Omental fat pad (tissue), 4 donors: ENCODE measurements at places on chromosomes 5 and 9.

GRCh38 chr9:109861918-109862317, 81.9 kb downstream of the PALM2AKAP2 start:
- no peak for DNase-seq

GRCh38 chr9:125341566-125341965, 79.9 kb downstream of the GAPVD1 start:
- DNase-seq, result no peak

DNA sequence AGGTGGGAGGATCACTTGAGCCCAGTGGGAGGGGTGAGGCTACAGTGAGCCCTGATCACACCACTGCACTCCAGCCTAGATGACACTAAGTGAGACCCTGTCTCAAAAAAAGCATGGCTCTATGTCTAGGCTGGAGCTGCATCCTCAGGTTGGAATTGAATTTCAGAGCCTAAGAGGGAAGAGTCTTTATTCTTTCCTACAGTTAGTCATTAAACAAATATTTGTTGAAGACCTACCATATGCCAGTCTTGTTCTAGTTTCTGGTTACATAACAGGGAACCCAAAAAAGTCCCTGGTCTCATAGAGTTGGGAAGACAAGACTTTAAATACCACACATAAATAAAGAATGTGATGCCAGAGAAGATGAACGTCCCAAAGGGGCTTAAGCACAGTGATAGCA, 6.9 kb upstream of the GRPEL2 start:
- DNase-seq, result no peak

DNA sequence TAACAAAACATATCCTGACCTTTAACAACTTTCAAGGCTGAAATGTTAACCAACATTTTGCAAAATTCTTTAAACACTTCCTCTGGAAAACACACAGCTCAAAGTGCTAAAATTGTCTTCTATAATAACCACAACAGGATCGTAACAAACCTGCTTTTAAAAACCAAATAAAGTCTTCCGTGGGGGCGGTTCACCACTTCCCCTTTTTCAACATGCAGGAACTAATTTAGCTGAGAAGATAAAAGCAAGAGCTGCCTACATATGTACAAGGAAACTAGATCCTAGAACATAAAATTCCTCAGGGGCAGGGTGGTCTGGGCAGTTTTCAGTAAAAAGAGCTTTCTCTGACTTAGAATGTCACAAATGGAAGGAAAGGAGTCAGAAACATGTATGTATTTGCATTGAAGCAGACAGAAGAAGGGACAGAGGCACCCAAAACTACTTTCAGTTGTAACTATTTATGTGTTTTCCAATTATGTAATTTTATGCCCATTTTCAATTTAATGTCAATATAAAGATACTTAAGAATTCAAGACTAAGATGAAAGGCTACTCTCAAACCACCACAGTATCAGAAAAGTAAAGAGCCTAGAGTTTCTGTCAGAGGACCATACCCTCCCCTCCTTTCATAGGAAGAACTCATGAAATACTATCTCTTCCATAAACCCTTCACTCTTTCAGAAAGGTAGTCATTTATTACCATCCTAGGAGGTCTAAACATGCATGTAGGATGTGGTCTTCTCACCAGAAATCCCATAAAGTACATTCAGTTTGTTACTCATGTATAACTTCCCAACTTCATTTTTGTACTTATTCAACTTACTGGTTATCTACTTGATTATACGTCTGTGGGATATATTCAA, 185.9 kb upstream of the RASA1 start:
- no peak for DNase-seq

DNA sequence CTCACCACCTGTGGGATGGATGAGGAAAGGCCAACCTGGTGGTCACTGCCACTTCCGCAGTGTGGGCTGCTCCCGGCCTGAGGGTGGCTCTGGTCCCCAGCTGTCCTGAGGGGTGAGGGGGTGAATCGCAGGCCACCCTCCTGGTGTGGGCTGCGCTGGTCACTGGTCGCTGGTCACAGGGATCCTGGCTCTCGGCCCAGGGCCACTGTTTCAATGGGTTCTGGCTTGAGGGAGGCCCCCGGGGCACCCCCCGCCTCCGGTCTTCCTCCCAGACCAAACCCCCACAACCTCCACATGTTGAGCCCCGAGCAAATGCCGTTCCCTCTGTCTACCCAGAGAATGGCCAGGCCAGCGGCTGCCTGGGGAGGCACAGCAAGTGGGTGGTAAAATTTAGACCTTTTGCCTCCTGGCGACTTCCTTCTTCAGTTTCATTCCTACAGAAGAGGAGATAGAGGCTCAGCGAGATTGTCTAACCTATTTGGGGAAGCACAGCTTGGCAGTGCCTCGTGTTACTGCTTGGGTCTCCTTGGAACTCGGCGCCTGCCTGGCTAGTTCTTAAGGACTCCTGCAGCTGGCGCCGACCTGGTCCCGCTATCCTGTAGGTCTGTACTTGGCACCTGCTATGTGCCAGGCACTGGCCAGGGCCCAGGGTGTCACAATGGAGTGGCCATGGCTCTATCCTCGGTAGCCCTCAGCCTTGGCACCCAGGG, 48.2 kb downstream of the RXRA start:
- no peak for DNase-seq

- DNase-seq, result no peak
These were observed 282.7 kb upstream of the VLDLR start for GRCh38 chr9:2338777-2339365.

DNA sequence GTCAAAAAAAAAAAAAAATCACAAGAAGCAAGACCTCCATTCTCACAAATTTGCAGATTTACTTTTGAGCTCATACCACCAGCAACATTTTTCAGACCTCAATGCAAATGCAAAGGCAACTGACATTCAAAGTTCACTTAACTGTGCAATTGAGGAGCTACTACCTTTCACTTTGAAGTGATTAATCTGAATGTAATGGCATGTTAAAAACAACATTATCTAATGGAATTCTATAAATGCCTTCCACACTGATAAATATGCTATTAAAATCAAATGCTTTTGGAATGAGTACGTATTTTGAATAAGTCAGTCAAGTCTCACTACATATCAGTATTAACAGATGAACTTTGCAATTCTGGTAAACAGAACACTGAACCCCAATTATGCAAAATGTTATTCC, 32.3 kb downstream of the UBQLN1 start:
- DNase-seq, result no peak

- peak; percentile 72 for DNase-seq
These were observed 12.9 kb downstream of the CXCL14 start for GRCh38 chr5:135565725-135566421.

- DNase-seq, result no peak
These were observed 12.2 kb downstream of the SLC35A4 start for GRCh38 chr5:140576776-140577201.

DNA sequence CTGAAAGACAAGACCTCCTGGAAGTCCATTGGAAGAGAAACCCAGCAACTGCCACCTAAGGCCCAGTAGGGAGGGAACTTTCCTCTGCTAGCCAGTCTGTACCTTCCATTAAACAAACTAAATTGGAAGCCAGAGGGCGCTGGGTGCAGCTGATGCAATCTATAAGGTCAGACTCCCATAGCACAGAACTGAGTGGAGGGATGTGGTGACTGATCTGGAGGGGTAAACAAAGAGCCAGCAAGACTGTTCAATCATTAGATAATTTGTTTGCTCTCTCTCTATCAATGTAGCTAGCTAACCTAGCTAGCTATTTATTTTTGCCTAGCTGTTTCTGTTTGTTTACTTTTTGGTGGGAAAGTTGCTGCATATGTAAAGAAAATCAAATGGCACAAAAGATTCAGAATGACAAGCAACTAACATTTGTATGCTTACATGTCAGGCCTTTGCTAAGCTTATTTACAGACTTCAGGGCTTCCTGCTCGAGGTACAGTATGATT, 291.8 kb upstream of the DAB2 start:
- DNase-seq, result no peak

DNA sequence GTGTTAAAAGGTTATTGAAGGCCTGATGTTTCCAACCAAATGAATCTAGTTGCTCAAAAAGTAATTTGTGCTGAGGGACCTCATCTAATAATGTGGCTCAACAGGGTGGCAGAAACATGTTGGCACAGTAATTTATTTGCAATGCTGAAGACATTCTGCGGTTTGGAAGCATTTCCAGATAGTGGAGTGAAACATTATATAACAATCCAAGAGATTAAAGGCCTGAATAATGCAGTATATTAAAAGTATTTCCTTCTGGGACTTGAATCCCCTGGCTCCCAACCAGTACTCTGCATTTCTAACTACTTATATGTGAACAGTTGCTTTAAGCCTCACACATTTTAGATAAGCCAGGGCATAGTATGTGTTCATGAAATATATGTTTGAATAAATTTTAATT, 25.9 kb upstream of the ALDH1A1 start:
- DNase-seq, result no peak

DNA sequence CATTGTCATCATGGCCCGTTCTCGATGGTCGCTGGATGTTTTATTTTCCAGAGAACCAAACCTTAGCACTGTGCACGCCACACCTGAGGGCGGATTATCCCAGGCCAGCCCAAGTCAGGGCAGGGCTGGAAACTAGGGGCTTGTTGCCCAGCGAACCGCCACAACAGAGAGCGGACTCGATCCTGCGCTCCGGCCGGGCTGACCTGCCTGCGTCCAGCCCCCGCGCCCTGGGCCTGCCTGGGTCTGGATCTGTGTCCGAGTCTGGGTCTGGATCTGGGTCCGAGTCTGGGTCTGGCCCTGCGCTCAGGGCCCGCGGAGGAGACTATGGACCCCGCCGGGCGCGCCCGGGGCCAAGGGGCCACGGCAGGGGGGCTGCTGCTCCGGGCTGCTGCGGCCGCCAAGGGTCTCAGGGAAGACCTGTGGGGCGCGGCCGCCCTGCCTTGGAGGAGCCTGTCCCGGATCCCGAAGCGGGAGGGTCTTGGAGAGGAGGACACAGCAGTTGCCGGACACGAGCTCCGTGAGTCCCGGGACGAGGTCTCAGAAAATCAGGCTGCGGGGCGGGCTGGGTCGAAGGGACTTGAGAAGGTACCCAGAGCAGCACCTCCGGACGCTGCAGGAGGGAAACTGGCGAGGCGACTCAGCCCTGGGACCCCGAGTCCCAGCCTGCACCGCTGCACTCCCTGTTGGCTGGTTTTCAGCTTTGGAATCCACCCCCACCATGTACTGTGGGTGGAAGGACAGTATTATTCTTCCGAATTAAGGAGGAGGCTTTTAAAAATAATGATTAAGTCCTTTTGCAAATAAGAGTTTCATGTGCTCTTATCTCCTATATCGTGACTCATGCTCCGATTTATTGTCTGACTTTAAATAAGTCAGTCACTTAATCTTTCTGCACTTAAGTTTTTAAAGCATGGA, at the start of gene ANKDD1B:
Gene ANKDD1B (plus strand): TSS at position 143 of the 915 bp plus-strand sequence. CDS start 182 bp downstream, at position 325.
- no peak for DNase-seq

- no peak for DNase-seq
These were observed 106.0 kb upstream of the BNC2 start for GRCh38 chr9:16976427-16976826.

GRCh38 chr5:124527220-124527991, 219.0 kb downstream of the ZNF608 start:
- no peak for DNase-seq

DNA sequence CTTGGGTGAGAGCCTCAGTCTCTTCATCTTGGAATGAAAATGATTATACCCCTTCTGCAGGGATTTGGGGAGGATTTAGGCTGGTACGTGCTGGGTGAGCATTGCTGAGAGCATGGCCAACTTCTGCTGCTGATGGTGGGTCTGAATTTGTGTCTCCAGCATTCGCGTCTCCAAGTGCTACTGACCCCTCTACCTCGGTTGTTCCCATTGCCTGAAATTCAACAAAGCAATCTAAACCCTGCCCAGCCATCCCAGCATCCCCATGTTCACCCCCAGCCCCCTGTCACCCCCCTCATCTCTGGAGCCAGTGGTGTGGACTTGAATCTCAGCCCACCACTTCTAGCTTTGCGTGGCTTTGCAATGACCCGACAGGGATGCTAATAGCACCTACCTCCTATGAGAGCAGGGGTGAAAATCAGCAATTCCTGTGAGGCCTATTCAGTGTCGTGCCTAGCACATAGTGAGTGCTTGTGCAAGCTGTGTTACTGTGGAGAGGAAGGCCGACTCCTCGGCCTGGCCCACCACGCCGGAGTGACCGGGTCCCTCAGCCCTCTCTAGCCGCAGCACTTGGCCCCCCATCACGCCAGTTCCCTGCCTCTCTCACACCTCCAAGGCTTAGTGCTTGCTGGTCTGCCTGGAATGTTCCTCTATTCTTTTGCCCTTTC, 43.4 kb upstream of the SH3PXD2B start:
- no peak for DNase-seq

- DNase-seq, result no peak
These were observed 247.0 kb downstream of the CDH9 start for GRCh38 chr5:26791433-26791832.

- DNase-seq, result no peak
These were observed 11.0 kb upstream of the FAM120AOS start for GRCh38 chr9:93464395-93464794.

DNA sequence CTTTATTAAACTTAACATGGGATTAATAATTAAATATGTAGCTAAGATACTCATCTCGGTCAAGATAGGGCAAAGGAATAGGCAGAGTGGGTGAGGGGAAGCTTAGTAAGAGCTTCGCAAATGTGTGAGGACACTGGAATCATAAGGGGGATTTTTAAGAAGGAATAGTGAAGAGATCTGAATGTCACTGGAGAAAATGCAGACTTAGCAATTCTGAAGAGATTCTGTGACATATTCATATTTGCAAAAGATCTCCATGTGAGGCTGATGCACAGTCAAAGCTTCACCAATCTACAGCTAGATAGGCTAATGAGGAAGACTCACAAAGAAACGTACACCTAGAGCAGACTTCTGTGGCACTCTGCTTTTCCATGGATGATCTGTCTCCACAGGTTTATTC, 1202.8 kb upstream of the CDH6 start:
- no peak for DNase-seq

DNA sequence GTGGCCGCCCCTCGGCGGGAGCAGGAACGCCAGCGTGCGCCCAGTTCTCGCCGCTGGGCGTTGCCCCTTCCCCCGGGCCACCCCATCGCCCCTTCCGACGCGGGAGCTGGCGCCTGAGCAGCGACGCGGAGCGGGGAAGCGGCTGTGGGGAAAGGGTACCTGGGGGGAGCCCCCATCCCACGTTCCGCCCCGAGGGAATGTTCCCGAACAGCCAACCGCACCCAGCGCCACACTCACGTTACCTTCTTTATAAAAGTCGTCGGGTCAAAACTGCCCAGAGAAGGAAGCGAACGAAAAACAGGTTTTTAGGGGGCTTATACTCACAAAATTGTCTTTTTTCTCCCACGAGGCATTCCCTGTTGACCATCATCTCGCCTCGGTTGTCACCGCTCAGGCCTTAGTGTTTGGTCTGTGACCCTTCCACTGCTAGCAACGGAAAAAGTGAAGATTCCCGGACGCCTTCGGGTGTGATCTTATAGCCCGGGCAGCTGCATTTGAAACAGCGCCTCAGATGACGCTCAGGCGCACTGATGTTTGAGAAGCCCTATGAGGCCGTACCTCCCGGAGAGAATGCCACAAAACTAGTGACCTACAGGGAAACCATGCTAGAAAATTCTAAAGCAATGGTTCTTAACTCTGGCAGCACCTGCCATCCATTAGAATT, 475 bp upstream of the GOLM1 start:
- no peak for DNase-seq
